ENCODE measurements at places on chromosomes 5 and 9. TPM values are rescaled to one million over a fixed set of nuclear protein-coding genes. Genes with fewer than 3 reads are reported as not detected.

Gene DBH
- not detected for total RNA-seq

Gene SNAPC4
- total RNA-seq, result 15.6 TPM

Gene TERT
- 0.39 TPM for total RNA-seq

Gene FOXD4L4
- total RNA-seq, result 0.90 TPM

Gene PPP3R2
- total RNA-seq, result not detected

Gene CD72
- 110 TPM for total RNA-seq

Gene CREB3
- total RNA-seq, result 20.7 TPM

Gene PCDH12
- not detected for total RNA-seq

Gene SOHLH1
- not detected for total RNA-seq

Gene CDKN2B
- 1.3 TPM for total RNA-seq

Gene LCN12
- 1.9 TPM for total RNA-seq

Gene PCDH1
- total RNA-seq, result not detected

Gene PCDHGA8
- 1.3 TPM for total RNA-seq

Gene C1QTNF2
- not detected for total RNA-seq

Gene IL7R
- total RNA-seq, result 1.4 TPM

Gene FBXL7
- not detected for total RNA-seq

Gene CXCL14
- total RNA-seq, result not detected

Gene IFNA21
- not detected for total RNA-seq

Gene SLC1A3
- total RNA-seq, result 0.37 TPM

Gene ABCA1
- total RNA-seq, result 22.8 TPM

Gene NAIP
- total RNA-seq, result 26.8 TPM

Gene C5orf58
- total RNA-seq, result not detected

Gene TYRP1
- total RNA-seq, result not detected

Gene BTNL9
- 173 TPM for total RNA-seq

Gene C6
- total RNA-seq, result not detected

Gene C5orf52
- total RNA-seq, result not detected

Gene GCNT4
- total RNA-seq, result not detected

Gene RBM27
- total RNA-seq, result 29.8 TPM

Gene NME5
- not detected for total RNA-seq

Gene OLFM1
- not detected for total RNA-seq

Gene C9
- not detected for total RNA-seq

Gene FKTN
- 18.3 TPM for total RNA-seq

Gene FAM78A
- total RNA-seq, result 42.9 TPM

Gene LECT2
- total RNA-seq, result not detected

Gene F2R
- total RNA-seq, result 0.97 TPM

Gene SPOCK1
- not detected for total RNA-seq

Gene LRRC19
- total RNA-seq, result not detected

Gene ISL1
- not detected for total RNA-seq

Gene TXNDC8
- total RNA-seq, result not detected

Gene KCNV2
- total RNA-seq, result not detected

Gene UQCRQ
- total RNA-seq, result 90.0 TPM

Gene TIGD6
- total RNA-seq, result 5.4 TPM

Gene NKD2
- total RNA-seq, result not detected

Gene BRD3OS
- total RNA-seq, result 26.8 TPM

Gene EFNA5
- total RNA-seq, result not detected
